ENCODE measurements at places on chromosomes 5 and 9.
A peak's percentile ranks its signal among the peaks of the same experiment; 100 is the strongest.

DNA sequence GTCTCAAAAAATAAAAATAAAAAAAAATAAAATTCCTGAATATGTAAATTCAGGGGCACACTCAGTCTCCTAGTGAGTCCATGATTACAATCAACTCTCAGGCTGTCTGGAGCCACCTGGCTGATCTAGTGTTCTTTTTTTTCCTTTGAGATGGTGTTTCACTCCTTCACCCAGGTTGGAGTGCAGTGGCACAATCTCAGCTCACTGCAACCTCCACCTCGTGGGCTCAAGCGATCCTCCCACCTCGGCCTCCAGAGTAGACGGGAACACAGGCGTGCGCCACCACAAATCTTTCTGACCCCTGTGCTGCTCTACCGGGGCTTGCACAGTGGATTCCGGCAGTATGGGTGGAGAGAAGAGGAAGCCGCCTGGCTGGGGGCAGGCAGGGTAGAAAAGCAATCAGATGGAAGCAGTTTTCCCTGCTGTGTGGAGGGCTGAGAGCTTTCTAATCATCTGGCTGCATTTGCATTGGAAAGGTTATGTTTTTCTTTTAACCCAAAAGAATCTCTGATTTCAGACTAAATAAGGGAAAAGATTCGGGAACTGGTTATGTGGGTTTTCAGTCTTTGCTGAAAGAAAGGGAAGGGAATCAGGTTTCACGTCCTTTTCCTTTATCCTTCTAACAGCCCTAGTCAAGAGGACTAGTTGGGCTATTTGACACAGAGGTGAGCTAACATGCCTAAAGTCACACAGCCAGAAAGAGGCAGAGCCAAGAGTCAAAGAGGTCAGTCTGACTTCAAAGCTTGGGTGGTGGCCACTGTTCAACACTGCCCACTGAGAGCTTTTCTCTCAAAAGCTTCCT is 26.3 kb upstream of the CORO2A start:
- DNase-seq, result no peak

GRCh38 chr9:14353222-14354056 is 39.5 kb upstream of the NFIB start:
- DNase-seq, result peak; percentile 66

GRCh38 chr5:145543968-145544367 is 291.2 kb downstream of the PRELID2 start:
- DNase-seq, result no peak

GRCh38 chr9:135087489-135087792 is at the start of gene OLFM1:
Gene OLFM1 (plus strand): TSS chr9:135087668. CDS start chr9:135087990, 322 bp downstream.
- no peak for DNase-seq

DNA sequence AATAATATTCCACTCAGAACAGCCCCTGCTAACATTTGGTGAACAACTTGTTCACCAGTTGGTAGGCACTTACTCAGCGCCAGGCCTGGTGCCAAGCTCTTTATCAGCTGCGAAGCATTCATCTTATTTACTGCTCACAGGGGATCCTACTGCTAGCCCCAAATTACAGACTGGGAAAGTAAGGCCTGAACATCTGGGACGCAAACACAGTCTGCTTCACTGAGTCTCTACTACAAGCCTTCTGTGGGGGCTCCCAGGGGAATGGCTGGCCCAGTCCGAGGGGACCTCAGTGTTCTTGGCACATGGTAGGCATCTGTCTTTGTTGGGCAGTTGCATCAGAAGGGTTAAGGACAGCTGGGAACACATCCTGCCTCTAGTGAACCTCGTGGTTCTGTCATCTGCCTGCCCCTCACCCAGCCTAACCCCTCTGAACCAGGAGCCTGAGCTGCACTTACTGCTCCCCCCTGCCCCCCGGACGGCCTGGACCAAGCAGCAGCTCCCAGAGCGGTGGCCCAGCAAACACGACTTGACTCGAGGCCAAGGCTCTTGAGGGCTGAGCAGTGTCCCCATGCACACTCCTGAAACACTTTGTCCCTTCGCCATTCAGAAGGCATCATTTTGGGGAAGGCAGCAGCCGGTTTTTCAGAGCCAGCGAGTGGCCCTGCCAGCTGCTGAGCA is at the start of gene PHYHD1:
PHYHD1 (plus strand) TSS at position 602 of the 678 bp plus-strand sequence. CDS start 1,342 bp downstream, outside the sequence.
- no peak for DNase-seq

DNA sequence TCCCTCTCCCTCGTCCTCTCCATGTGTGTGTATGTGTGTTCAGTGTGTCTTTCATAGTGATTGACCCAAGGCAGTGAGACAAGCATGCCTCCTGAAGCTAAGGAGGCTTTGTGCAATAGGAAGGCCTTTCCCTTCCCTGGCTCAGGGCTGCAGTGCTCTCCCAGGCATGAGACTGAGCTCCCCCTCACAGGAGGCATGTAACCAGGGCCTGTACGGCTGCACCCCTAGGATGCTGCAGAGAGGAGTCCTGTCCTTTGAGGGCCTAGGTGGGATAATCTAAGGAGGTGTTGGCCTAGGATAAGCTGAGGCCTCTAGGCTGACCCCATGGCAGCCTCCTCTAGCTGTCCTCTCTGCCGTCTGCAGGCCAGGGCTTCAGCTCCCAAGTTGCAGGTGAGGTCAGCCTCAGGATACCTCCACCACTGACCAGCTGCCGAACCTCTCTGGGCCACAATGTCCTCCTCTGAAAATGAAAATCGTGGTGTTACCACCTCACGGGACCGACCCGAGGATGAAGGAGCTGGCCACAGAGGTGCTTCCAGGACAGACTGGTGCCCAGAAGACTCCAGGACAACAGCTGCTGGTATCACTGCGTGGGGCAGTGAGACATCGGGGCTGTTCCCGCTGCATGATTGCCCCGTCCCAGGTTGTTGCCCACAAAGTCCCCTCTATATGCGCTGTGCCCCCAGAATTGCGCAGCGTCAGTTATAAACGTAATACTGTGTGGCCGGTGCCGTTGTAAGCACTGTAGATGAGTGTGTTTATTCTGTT is 129.6 kb downstream of the BARX1 start:
- DNase-seq, result no peak

- no peak for DNase-seq
Measured at GRCh38 chr9:95343725-95344287, 26.3 kb upstream of the FANCC start.

DNA sequence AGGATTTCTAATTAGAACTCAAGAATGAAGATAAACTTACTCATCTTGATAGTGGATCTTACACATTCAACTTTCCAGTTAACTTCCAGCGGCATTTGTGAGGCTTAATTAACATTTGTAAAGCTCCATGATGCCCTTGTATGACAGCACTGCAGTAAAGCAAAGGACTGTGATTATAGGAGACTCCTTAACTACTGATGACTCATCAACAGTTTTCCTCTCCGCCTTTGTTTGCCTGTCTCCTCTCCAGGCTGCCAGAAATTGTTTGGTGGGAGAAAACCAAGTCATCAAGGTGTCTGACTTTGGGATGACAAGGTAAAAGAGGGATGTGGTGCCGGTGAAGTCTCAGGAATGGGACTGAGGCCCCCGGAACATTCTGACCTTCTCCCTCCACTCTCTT is 20.4 kb upstream of the CYFIP2 start:
- no peak for DNase-seq

DNA sequence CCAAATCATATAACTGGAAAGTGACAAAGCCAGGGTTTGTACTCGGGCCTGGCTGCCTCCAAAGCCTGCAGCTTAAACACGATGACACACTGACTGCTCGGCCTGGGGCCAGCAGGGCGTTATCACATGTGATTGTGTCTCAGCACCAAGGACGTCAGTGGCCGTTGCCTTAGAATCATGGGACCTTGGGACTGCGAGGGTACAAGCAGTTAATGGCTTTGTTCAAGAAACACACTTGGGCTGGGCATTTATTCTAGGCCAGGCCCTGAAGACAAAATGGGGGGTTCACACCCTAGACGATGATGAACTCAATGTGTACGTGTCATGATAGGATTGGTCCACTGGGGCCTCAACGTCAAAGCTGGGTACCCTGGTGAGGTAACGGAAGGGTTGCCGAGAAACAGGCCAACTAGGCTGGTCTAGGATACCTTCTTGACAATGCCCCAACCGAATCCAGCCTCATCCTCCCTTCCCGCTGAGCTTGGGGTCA is 13.0 kb downstream of the SH3PXD2B start:
- no peak for DNase-seq

- no peak for DNase-seq
Measured at GRCh38 chr5:163846512-163846911, 341.1 kb downstream of the MAT2B start.

DNA sequence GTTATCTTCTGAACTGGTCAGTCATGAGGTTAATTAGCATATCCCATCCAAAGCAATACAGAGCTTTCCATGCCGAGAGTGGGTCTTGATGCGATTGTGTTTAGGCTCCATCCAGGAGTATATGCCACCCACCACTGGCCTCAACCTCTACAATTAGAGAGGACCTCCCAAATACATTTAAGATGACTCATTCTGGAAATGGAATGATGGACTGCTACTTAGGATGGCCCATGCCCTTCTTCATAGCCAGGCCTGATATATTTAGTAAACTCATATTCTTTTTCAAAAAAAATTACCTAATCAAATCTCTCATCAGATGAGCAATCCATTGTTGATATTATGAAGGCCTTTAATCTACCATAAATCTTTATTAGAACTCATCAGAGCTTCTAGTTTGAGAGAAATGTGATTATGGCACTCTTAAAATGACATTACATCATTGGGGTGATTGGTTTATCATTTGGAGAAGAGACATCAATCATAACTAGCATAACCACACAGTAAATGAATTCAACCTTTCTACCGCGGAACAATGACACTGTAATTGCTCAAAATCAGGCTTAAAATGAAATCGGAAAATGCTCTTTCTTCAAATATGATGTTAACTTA is 414.2 kb upstream of the WWC1 start:
- no peak for DNase-seq

DNA sequence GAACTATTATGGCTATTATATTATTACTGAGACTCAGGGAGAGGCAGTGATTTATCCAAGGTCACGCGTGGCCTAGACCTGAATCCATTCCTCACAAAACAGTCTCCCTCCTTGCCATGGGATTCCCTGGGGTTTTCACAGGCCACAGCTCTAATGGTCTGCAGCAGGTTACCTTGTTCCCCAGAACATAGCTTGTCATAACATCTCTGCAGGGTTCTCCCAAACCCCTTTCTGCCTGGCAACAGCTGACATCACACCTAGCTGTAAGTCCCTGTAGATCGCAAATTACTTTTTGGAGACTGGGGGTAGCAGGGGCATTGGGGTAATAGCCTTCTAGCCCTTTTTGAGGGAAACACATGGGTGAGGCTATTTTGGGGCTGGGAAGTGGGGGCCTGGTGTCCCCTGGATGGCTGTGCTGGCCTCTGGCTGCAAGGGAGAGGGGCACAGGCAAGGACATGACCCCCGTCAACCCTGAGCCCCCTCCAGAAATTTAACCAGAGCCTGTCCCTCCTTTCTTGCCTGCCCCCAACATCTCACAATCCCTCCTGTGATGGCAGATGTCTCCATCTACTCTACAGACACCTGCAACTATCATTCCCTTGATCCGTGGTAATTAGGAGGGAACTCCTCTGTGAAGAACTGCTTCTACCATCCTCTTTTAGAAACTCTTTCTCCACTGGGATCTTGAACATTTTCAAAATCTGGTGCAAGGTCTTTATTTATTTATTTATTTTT is 1.3 kb downstream of the CD74 start:
- peak; percentile 44 for DNase-seq

- DNase-seq, result no peak
Measured at GRCh38 chr9:106964329-106964728, 101.4 kb downstream of the ZNF462 start.
